Trophoblast cell (in vitro differentiated cells and primary cell): ENCODE measurements at places on chromosomes 1 and 21.

DNA sequence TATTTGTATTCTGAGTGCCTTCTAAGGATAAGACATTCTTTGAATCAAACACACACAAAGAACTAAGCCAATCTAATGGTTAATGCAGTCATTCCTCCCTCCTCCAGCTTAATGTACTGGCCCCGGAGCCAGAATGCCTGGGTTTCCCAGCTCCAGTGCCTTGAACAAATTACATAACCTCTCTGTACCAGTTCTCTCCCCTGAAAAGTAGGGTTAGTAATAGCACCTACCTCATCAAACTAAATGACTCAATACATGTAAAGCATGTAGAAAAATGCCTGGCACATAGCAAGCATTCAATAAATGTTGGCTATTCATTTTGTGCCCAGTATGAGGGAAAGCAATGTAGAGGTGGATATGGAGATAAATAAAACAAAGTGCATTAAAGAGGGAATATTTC lies 14.0 kb downstream of the C1orf52 start:
- no peak for DNase-seq

DNA sequence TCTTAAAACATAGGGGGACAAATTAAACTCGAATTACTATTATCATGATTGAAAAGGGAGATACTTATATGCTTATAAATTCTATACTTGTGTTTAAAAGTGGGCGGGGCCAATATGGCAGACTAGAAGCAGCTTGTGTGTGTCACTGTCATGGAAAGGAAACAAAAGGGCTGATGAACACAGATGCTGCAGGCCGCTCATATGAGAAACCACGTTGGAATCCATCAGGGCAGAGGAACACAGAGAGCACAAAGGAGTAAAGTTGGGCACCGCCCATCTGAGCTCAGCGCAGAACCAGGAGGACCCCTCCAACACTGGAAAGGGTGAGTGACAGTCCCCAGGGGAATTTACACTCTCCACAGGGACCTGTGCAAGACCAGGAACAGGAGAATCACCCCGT lies 107.0 kb downstream of the SLC5A9 start:
- DNase-seq: no peak

DNA sequence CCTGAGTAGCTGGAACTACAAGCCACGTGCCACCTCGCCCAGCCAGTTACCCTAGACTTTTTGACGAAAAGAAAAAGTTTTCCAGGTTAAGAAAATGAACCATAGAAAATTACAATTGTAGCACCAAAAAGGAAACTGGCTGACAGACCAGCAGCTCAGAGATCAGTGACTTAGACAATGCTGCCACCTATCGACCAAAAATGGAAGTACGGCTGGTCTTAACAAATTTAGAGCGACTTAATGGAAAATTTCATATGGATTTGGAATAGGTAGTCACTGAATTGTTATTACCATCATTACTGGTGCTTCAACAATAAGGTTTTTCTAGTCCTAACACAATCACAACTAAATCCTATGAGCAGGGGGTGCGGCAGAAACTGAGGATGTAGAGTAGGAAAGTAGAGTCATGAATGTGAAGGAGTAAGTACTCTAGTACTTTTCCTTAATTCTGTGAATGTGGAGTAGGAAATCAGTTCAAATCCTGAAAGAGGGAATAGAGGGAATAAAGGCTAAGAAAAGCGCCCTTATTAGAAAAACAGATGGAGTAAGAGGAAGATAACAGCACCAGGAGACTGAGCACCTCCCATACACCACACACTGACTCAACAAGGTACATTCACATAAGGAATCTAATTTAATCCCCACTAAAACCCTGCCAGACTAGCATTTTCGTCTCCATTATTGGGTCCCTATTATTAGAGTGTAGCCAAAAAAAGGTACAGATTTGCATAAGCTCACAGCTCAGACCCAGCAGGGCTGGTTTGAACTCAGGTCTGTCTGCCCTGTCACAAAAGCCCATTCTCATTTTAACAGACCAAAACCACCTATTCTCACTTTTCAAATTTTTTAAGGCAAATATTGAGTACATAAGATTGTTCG lies 37.9 kb upstream of the MGST3 start:
- DNase-seq: peak; percentile 85

- DNase-seq: no peak
These were observed 63.6 kb downstream of the CAMTA1 start for GRCh38 chr1:6848816-6849215.

DNA sequence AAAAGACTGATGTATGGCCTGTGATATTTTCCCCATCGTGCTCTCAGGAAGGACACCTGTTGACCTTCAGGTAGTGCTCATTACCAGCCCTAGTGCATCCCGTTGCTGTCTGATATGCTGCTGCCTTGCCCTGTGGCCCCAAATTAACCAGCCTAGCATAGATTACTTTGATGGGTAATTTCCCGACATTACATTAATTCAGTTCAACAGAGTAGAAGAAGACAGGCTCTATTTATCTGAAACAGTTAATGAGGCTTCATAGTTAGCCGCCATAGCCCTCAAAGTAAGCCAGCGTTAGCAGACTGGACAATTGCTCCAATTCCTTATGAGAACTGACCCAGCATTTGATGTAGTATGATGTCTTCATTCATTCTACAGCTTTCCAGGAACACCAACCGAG lies 257.6 kb downstream of the OLFM3 start:
- no peak for DNase-seq

GRCh38 chr21:33238146-33238545 lies 8.4 kb downstream of the IFNAR2 start:
- DNase-seq: no peak

DNA sequence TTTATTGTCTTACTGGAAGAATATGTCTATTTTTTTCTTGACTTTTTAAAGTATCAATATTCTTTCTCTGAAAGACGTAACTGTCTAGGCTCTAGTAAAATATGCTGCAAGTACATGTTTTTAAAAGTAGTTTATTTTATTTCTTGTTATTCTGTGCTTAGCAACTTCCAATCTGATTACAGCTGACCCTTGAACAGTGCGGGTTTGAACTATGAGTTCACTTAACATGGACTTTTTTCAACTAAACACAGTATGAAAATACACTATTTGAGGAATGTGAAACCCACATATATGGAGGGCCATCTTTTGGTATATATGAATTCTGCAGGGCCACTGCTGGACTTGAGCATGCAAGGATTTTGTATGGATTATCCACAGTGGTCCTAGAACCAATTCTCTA lies 26.8 kb downstream of the GBP6 start:
- no peak for DNase-seq

- peak; percentile 42 for DNase-seq
These were observed 24.9 kb downstream of the USP25 start for GRCh38 chr21:15754640-15755039.

DNA sequence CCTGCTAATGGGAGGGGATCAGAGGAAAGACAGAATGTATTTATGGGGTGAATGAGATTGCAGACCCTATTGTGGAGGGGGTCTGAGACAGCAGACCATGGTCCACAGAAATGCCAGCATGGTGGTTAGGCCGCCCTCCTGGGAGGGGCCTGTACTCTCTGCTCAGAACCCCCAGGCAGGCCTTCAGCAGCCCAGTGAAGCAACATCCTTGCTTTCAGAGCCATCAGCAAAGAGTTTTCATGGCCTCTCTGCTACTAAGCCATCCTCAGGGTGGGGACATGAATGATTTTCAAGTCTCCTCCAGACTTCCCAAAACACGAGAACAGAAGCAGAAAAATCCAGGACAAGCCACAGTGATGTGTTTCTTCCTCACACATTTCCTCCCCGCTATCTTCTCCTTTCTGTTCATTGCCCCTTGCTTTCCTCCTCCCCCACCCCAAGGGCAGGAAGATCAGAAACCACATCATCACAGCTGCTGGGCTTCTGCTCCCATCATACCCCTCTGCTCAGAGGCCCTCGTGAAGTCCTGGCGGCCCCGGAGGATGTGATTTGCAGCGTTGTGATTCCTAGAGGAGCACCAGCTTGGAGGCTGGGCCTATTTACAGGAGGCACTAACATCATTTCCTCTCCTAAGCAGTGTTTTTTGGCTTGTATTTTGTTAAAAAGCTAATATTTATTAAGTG lies 48.0 kb downstream of the ABCA4 start:
- no peak for DNase-seq

DNA sequence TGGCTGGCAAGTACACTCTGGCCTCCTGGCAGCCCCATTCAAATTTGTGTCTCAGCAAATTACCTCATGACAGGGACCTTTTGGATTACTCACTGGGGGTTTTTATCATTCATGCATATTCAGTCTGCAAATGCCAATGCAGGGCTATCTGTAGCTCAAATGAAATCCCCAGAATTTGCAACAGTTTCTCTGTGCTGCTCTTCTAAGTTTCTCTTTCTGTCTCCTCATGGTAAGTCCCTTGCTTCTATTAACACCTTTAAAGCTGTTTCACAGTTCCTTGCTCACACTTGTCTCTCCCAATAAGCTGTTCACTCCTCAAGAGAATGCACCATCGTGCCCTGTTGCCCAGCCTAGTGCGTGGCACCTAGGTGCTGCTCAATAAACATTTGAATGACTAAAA lies 3.3 kb upstream of the FAM78B start:
- DNase-seq: no peak

DNA sequence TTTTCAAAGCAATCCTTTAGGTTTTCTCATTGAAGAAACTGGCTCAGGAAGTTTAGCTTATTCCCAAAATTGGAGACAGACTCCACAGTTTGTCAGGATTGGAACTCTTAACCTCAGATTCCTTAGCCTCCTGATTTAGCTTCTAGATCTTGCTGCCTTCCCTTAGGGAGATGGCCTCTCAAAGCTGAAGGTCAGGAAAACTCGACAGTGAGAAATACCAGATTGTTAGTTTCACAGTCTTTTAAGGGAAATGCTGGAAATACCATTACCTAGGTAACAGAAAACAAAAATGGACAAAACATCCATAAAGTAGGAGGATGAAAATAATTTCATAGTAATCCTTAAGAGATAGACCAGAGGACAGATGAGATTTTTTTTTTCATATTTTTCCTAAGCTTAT lies 7.8 kb downstream of the RASAL2 start:
- peak; percentile 73 for DNase-seq

DNA sequence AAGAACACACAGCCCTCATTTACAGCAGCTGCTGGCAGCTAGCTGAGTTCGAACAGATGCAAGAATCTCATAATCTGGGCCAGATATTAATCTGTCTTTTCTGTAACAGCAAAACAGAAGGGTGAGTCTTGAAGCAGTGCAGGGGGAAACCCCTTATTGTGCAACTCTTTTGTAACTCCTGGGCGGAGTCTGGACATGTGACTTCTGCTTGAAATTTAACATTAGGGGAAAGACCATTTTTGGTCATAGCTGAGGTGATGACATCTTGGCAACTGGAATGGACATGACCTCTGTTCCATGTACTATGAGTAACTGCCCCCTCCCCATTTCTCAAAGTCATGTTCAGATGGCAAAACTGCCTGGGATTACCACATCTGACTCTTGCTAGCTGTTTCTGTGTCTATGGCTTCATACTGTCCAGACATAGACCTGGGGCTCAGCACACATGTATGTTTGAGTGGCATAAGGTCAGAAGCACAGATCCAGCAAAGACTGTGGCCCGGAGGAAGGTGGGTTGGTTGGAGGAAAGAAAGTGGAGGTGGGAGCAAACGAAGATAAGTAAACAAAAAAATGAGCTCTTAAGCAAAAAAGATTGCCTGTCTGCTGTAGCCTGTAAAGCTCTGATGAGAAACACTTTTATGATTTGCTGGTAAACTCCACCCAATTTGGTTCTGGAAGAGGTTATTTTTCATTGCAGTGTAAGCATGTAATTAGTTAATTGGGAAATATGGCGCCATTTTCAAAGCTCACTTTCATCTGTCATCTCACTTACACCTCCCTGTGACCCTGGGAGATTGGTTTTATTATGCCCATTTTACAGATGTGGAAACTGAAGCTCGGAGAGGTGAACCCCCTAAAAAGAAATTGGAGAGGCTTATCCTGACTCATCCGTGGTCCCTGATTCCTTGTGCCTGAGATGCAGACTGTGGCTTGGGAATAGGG lies 26.1 kb downstream of the ETS2 start:
- DNase-seq: peak; percentile 100

- no peak for DNase-seq
These were observed 2.8 kb upstream of the C1orf162 start for GRCh38 chr1:111471012-111471411.

GRCh38 chr1:65757531-65757930 lies 35.2 kb upstream of the PDE4B start:
- DNase-seq: no peak
